CD14-positive monocyte (primary cell): ENCODE measurements at places on chromosomes 12 and 14.

GRCh38 chr12:109670731-109671130 lies 42.9 kb upstream of the FAM222A start:
- no peaks in the 10 kb centered on the region for H3K27me3 ChIP-seq
- no peak for DNase-seq
- no peaks in the 10 kb centered on the region for H3K4me1 ChIP-seq

- H3K4me3 ChIP-seq, result no peak overlapping the region
- H3K36me3 ChIP-seq, result no peaks in the 10 kb centered on the region
- no peaks in the 10 kb centered on the region for H3K4me1 ChIP-seq
- no peak overlapping the region for H3K27ac ChIP-seq
- no peak for DNase-seq
Measured at GRCh38 chr12:14193639-14194038, 171.8 kb upstream of the ATF7IP start.

- H3K27ac ChIP-seq, result no peak overlapping the region
- no peaks in the 10 kb centered on the region for H3K36me3 ChIP-seq
- no peaks in the 10 kb centered on the region for H3K27me3 ChIP-seq
- no peak for DNase-seq
Measured at GRCh38 chr14:57785058-57785457, 80.8 kb downstream of the SLC35F4 start.

- peaks cover 13% of the 10 kb centered on the region for H3K4me1 ChIP-seq
- no peak for DNase-seq
- no peak overlapping the region for H3K27ac ChIP-seq
- H3K36me3 ChIP-seq, result no peaks in the 10 kb centered on the region
Measured at GRCh38 chr14:100604121-100604501, 16.9 kb upstream of the BEGAIN start.
